ENCODE measurements at places on chromosomes 1 and 21. TPM values are rescaled to one million over a fixed set of nuclear protein-coding genes. Genes with fewer than 3 reads are reported as not detected.

MX2 gene
- total RNA-seq: 0.39 TPM

SFN gene
- 146 TPM for total RNA-seq

F3 gene
- total RNA-seq: 107 TPM

DCST1 gene
- not detected for total RNA-seq

ANKRD34A gene
- total RNA-seq: 0.22 TPM

MROH9 gene
- total RNA-seq: not detected

RPL22 gene
- total RNA-seq: 120 TPM

KDF1 gene
- total RNA-seq: 16.1 TPM

CCDC18 gene
- 5.2 TPM for total RNA-seq

VSIG8 gene
- total RNA-seq: 0.39 TPM

TNNT2 gene
- total RNA-seq: 1.4 TPM
